Right lobe of liver (tissue), 6 donors: ENCODE measurements at places on chromosomes 1 and 21.
A peak's percentile ranks its signal among the peaks of the same experiment; 100 is the strongest.

- peak overlapping the region; percentile 60 for H3K27ac ChIP-seq
- H3K36me3 ChIP-seq, result no peaks in the 10 kb centered on the region
- H3K4me1 ChIP-seq, result peaks cover 80% of the 10 kb centered on the region
- peak overlapping the region; percentile 3 for H3K4me3 ChIP-seq
- DNase-seq, result peak; percentile 79
These were observed 39.7 kb downstream of the PROX1 start for GRCh38 chr1:214027498-214027897.

DNA sequence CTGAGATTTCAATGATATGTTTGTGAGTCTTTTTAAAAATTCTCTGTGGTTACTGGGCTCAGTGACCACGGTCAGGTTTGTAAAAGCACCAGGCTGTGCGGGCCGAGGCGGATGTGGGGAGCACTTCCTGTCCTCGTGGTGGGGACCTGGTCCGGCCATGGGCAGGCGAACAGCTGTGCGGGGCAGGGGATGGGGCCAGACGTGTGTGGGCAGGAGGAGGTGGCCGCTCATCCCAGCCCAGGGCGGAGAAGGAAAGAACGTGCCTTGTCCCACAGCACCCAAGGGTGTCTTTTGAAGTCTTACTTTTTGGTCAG lies 5.2 kb upstream of the OXCT2 start:
- no peak for DNase-seq
- H3K4me3 ChIP-seq, result no peak overlapping the region
- H3K27ac ChIP-seq, result no peak overlapping the region
- H3K4me1 ChIP-seq, result no peaks in the 10 kb centered on the region

DNA sequence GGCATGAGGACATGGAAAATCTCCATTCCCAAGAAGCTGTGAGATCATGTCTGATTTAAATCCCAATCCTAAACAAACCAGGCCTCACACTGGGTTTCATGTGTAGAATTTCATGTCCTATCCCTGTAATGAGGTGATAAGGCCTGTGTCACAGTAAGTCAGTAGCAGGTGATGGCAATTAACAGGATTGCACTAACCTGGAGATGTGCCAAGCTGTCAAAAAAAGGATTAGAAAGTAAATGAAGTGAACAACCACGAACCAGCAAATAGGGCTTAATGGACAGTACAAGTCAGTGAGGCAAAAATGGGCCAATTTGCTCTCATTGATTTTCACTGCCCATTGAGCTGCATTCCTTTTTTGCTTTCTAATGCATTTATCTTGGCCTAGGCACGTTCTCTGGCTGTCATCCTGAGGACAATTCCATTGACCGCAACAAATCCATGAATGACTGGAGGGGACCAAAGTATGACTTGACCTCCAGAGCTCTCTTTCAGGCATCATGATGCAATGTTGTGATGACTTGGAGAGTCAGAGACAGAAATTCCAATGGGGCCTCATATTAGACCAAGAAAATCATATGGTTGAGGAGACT lies 673.6 kb upstream of the ADGRL2 start:
- H3K36me3 ChIP-seq, result no peaks in the 10 kb centered on the region
- no peaks in the 10 kb centered on the region for H3K4me1 ChIP-seq
- no peak for DNase-seq

GRCh38 chr1:4119516-4120220 lies 219.6 kb upstream of the C1orf174 start:
- H3K27me3 ChIP-seq, result no peaks in the 10 kb centered on the region
- no peak overlapping the region for H3K4me3 ChIP-seq
- no peaks in the 10 kb centered on the region for H3K4me1 ChIP-seq
- no peak overlapping the region for H3K27ac ChIP-seq
- H3K36me3 ChIP-seq, result no peaks in the 10 kb centered on the region

DNA sequence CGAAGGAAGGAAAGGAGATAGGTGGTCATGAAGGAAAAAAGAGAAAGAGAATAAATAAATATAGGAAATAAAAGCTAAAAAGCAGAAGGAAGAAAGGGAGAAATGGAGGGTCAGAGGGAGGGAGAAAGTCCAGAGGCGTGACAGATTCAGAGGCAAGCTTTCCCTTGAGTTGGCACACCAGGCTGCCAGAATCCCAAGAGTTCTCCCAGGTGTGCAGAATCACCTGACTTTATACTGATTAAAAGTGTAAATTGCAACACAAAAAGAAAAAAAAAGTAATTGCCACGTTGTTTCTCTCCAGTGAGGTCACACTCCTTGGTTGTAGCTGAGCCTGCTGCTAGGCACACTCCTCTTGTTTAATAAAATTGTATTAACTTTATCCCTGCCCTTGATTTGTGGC lies 669.9 kb upstream of the PKN2 start:
- H3K36me3 ChIP-seq, result no peaks in the 10 kb centered on the region
- no peaks in the 10 kb centered on the region for H3K27me3 ChIP-seq
- no peak for DNase-seq
- no peaks in the 10 kb centered on the region for H3K4me1 ChIP-seq
- H3K27ac ChIP-seq, result no peak overlapping the region

GRCh38 chr1:228090613-228091081 lies 8.1 kb downstream of the ARF1 start:
- no peak overlapping the region for H3K27ac ChIP-seq
- no peaks in the 10 kb centered on the region for H3K27me3 ChIP-seq
- no peaks in the 10 kb centered on the region for H3K4me1 ChIP-seq
- no peak overlapping the region for H3K4me3 ChIP-seq

DNA sequence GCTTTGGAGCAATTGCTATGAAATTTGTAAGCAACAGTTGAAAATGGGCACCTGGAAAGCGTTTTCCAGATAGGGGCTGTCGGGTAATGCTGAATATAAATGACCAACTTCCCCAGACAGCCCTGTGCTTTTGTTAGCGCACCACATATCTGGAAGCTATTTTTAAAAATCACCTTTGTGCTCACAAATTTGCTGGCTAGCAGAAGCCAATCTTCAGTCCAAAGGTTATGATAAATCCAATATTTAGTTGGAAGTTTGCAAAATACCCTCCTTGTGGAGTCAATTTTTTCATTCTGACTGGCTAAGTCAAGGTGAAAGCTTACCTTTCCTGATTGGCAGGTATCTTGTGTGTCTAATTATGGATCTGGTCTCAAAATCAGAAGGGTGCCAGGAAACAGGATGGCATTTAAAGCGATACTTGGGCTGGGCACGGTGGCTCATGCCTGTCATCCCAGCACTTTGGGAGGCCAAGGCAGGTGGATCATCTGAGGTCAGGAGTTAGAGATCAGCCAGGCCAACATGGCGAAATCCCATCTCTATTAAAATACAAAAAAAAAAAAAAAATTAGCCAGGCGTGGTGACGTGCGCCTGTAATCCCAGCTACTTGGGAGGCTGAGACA lies 124.1 kb upstream of the AJAP1 start:
- H3K4me3 ChIP-seq, result no peak overlapping the region
- no peaks in the 10 kb centered on the region for H3K36me3 ChIP-seq
- H3K27ac ChIP-seq, result no peak overlapping the region
- DNase-seq, result no peak
- H3K27me3 ChIP-seq, result no peaks in the 10 kb centered on the region

DNA sequence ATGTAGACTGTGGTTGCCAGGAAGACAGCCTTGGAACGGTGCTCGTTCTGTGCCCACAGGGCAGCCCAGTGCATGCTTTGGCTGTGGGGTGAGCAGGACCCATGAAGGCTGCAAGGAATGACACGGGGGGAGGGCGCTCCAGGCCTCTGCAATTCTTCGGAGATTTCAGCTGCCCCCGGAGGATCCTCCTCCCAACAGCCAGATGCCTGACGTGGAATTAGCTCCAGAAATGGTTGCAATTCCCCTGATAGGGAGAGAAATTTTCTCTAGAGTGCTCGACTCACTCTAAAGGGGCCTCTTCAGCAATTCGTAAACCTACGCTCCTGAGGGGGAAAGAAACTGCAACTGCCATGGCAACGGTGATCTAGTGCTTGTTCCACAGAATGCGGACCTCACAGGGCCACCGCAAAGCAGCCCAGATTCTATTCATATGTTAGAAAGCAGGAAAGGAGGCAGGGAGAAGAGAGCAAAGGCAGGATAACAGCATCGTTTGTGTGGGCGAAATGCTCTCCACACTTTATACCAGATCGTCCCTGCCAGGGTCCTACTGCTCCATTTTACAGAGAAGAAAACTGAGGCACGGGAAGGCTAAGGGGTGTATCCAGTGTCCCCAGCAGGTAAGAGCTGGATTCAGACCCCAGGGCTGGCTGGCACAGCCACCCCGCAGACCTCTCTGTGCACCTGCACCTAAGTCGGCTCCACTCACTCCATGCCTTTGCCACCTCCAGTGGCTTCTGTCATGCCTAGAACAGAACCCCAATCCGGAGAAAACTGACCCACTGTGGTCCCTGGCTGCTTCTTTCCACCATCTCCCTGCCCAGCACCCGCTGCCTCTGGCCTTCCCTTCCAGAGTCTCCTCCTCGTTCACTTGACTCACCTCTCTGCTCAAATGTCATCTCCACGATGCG lies 11.9 kb upstream of the PDE9A start:
- no peak overlapping the region for H3K4me3 ChIP-seq
- no peak for DNase-seq
- H3K27ac ChIP-seq, result no peak overlapping the region
- H3K27me3 ChIP-seq, result no peaks in the 10 kb centered on the region
- no peaks in the 10 kb centered on the region for H3K36me3 ChIP-seq

DNA sequence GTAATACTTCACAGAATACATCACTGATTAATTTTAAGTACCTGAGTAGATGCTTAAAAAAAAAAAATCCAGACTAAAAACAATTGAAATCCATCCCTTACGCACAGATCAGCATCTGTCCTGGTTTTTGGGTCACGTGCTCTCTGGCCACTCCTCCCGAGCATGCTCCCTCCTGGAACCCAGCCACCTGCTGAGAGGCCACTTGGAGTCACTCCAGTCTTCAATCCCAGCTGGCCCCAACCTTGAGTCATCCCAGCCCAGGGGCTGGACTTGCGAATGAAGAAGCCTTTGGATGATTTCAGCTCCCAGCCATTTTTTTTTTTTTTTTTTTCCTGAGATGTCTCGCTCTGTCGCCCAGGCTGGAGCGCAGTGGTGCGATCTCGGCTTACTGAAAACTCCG lies 8.9 kb downstream of the MAP1LC3C start:
- H3K4me1 ChIP-seq, result no peaks in the 10 kb centered on the region
- H3K27me3 ChIP-seq, result no peaks in the 10 kb centered on the region
- H3K27ac ChIP-seq, result no peak overlapping the region
- DNase-seq, result peak; percentile 26
- H3K36me3 ChIP-seq, result no peaks in the 10 kb centered on the region

DNA sequence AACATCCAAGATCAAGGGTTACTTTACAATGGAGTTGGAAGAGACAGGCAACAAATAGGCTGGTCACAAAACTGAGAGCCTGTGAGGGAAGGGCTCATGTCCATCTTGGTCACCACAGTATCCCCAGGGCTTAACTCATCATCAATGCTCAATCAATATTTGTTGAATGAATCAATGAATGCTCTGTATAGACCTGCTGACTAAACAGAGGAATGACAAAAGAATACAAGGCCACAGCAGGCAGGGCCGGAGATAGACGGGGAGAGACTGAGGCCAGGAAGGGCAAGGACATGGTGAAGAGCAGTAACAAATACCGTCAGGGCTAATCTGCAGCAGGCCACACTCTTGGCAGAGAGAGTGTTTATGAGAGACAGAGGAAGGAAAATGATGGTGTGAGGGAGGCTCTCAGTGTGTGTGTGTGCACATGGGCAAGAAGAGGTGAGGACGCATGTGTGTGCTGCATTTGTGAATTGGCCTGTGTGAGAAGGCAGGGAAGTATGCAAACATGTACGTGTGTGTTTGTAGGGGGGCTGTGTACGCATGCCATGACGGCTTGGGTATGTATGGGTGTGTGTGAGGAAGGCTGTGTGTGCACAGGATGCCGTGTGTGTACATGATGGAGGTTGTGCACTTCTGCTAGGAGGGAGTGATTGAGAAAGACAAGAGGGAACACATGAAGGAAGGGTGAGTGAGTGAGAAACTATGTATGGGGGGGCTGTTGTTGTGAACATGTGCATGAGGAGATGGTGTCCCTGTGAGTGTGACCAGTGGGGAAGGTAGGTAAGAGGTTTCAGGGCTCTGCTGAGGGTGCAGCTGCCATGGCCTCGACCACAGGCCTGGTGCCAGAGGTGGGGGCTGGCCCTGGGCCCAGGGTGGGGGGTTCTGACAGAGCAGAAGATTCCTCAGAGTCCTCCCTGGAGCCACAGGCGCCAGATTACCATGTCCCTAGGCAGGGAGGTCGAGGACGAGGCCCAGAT lies 15.4 kb downstream of the AHDC1 start:
- H3K36me3 ChIP-seq, result no peaks in the 10 kb centered on the region
- H3K4me3 ChIP-seq, result no peak overlapping the region
- no peak for DNase-seq
- H3K27me3 ChIP-seq, result no peaks in the 10 kb centered on the region

DNA sequence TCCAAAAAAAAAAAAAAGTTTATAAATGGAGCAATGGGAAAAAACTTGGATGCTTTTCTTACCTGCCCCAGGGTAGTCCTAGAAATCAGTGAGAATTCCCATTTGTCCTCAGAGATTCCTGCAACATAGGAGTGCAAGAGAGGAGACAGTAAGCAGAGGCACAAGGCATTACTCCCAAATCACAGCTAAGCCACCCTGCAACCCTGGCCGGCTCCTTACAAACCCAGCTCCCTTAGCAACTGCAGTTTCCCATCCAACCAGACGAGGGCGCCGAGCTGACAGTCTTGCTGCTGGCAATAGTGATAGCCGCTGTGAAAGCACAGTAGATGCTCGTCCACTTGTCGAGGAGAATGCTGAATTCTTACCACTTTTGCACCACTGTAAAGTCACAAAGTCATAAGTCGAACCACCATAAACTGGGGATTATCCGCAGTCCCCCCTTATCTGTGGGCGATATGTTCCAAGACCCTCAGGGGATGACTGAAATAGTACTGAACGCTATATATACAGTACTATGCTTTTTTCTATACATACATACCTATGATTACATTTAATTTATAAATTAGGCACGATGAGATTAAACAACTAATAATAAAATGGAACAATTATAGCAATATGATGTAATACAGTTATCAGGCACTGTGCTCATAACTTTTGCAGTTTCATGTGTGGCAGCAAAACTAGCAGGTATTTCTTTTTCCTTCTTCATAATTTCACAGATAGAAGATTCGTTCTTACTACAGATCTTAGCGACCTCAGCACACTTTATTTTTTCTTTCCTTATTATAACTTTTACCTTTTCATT lies 6.0 kb upstream of the PITHD1 start:
- no peak overlapping the region for H3K4me3 ChIP-seq
- DNase-seq, result peak; percentile 87
- H3K36me3 ChIP-seq, result no peaks in the 10 kb centered on the region
- H3K27ac ChIP-seq, result no peak overlapping the region

- H3K4me3 ChIP-seq, result no peak overlapping the region
- H3K4me1 ChIP-seq, result no peaks in the 10 kb centered on the region
These were observed 6.4 kb upstream of the GUCA2B start for GRCh38 chr1:42146626-42147320.

DNA sequence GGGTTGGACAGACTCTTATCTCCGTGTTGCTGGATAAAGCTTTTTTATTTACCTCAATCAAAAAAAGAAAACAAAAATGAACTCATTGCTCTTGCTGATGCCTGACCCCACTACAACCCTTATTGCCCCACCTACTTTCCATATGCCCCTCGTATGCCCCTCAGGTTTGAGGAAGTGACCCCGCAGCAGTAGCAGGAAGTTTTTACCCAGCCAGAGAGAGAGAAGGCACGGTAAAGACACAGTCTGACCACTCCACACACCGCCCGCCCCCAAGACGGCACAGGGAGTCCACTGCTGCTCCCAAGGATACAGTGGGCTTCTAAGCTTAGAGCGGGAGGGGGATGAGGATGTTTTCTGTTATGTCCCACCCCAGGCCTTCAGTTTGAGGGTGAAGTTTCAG lies 9.8 kb downstream of the PLEKHO1 start:
- H3K4me1 ChIP-seq, result no peaks in the 10 kb centered on the region
- DNase-seq, result no peak
- no peaks in the 10 kb centered on the region for H3K27me3 ChIP-seq
- no peaks in the 10 kb centered on the region for H3K36me3 ChIP-seq
